CD4-positive, alpha-beta memory T cell (primary cell): ENCODE measurements at places on chromosomes 11 and 22. TPM values are rescaled to one million over a fixed set of nuclear protein-coding genes. Genes with fewer than 3 reads are reported as not detected.

GRCh38 chr11:71294846-71295600 is 42.6 kb upstream of the SHANK2 start:
- H3K36me3 ChIP-seq: no peaks in the 10 kb centered on the region
- no peaks in the 10 kb centered on the region for H3K4me1 ChIP-seq
- H3K27ac ChIP-seq: no peak overlapping the region
- no peaks in the 10 kb centered on the region for H3K27me3 ChIP-seq

DNA sequence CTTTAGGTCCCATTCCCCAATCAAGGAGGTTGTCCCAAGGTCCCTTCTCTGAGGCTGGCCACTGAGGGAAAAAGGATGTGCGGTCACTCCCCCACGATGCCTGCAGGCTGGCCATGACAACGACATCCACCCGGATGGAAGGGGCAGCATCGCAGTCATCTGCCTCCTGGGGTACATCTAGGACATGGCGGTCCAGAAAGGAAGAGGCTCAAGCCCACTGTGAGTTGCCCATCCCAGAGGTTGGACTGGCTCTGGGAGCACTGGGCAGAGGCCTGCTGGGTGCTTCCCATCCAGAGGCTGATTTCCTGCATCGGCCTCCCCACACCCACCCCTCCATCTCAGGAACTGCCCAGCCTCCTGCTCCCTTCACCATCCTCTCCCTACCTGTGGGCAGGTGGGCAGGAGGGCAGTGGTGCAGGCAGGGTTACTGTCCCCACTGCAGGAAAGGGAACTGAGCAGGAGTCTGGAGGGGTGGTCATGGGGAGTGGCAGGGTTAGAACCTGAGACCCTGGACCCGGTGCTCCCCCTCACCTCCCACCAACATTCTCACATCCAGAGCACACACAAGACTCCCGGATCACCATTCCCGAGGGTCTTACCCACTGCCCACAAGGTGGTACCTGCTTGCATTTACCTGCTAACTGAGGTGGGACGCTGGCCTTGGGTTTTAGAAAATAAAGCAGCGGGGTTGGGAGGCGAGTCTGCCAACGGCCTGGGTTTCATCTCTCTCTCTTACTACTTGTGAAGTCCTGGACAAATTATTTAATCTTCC is 4.4 kb downstream of the RCE1 start:
- H3K36me3 ChIP-seq: peaks cover 7% of the 10 kb centered on the region
- H3K4me3 ChIP-seq: no peak overlapping the region
- H3K27ac ChIP-seq: no peak overlapping the region
- H3K27me3 ChIP-seq: no peaks in the 10 kb centered on the region
- no peak for DNase-seq

DNA sequence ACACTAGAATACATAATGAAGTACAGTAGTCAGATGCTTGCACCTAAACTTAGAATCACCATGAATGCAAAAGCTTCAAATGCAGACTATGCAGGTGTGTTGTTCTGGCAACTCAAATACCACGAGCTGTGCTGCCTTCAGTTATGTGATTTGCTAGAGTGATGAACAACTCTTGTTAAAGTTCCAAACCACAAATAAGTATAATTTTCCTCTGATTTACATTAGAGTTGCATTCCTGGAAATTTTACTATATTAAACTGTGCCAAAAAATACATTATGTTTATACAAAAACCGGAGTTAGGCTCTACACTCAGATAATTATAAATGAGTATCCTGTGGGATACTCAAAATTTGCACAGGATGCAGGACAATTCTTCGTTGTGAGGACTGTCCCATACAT is 3.0 kb downstream of the TMEM218 start:
- no peaks in the 10 kb centered on the region for H3K36me3 ChIP-seq
- no peaks in the 10 kb centered on the region for H3K27me3 ChIP-seq
- H3K4me3 ChIP-seq: no peak overlapping the region
- H3K27ac ChIP-seq: no peak overlapping the region
- DNase-seq: no peak
- peaks cover 18% of the 10 kb centered on the region for H3K4me1 ChIP-seq

The C11orf42 gene
- not detected for total RNA-seq

The PPP1CA gene
- 159 TPM for total RNA-seq

The FOXRED2 gene
- 7.3 TPM for total RNA-seq
